ENCODE measurements at places on chromosomes 6 and 20.

DNA sequence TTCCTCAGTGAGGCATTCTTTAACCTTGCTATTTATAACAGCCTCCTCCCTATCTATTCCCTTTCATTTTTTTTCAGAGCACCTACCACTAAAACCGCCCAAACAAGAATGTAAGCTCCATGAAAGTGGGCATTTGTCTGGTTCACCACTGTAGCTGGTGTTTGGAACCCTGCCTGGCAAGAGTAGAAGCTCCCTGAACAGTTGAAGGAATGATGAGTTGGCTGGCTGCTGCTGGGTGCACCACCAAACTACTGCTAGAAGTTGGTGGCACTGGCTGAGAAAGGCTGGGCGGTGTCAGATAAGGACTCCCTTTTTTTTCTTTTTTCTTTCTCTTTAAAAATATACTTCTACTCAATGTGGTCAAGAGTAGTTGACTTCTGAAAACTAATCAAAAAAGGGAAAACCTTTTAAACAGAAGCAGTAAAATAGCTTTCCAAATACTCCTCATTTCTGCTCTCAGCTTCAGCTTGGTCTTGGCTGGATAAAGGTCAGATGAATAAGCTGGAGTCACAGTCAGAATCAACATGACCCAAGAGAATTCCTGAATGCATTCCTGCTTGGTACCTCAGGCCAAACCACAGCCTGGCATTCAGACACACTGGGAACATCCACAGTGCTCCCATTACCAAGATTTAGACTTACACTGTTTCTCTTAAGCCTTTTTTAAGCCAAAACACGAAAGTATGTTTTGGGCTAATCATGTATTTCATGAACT, 38.0 kb downstream of the RTN4IP1 start:
- no peak for DNase-seq

DNA sequence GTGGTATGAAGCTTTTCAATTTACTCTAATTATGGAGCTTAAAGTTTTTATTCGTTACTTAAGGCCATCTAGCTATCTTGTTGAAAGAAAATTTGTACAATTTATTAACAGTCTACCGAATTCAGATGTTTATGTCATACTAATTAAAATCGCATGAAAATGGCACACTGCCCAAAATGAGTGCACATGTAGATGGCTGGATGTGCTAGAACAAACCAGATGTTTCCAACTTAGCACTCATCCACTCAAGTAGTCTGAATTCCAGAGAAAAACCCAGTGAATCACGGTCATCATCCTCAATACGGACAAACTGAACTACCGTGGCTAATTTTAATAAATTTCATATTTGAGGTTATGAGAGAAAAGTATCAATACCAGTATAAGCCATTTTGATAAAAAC, 70.4 kb downstream of the COL12A1 start:
- no peak for DNase-seq

DNA sequence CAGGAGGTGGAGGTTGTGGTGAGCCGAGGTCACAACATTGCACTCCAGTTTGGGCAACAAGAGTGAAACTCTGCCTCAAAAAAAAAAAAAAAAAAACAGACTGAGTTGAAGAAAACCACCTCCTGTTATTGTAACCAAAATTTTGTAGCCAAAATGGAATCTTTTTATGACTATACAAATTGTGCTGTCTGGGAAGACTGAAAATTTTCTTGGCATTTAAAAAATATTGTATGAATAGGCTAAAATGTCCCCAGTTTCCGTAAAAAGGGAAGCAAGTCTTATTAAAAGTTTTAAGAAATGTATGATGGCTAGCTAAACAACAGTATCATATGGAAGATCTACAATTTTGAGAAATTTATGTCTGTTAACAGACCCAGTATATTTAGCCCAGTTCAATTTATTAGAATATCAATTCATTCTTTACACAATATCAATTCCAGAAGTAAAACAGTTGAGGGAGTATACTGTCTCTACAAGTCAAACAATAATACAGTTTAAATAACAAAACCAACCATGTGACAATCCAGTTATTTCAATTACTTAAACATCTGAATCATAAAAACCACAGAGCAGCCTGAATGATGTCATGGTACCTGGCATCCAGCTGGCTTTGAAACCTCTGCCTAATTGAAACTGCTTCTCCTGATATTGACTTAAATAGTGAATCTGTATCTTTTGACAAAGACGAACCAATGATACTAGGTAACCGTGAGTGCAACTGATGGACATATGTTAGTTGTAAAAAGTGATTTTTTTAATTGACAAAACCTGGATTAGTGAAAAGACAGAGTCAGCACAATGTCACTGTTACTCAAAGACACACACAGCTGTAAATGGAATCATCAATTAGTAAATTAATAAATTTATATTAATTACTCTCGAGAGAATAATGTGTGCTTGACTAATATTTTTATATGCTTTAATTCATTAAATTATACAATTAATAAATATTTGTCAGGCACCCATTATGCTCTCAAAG, 166.6 kb upstream of the MARCKS start:
- DNase-seq = no peak

DNA sequence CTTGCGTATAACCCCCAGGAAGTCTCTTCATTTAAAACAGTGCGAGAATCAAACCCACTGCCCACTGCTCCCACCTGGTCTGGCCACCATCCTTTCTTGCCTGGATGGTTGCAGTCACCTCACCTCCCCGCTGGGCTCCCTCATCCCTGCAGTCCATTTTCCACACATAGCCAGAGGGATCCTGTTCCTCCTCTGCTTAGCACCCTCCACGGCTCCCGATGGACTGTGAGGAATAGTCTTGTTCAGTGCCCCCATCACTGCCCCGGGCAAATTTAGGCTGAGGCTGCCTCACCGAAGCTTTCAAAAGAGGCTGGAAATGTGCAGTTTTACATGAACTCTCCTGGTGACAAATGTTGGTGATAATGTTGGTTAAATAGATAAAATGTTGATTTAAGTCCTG, 17.7 kb downstream of the KCNG1 start:
- no peak for DNase-seq

- DNase-seq = no peak
These were observed 322.1 kb upstream of the NT5E start for GRCh38 chr6:85127696-85128243.

GRCh38 chr6:101534821-101535220, 141.3 kb downstream of the GRIK2 start:
- DNase-seq = no peak

GRCh38 chr6:12001004-12001705, 11.0 kb upstream of the HIVEP1 start:
- DNase-seq = no peak

DNA sequence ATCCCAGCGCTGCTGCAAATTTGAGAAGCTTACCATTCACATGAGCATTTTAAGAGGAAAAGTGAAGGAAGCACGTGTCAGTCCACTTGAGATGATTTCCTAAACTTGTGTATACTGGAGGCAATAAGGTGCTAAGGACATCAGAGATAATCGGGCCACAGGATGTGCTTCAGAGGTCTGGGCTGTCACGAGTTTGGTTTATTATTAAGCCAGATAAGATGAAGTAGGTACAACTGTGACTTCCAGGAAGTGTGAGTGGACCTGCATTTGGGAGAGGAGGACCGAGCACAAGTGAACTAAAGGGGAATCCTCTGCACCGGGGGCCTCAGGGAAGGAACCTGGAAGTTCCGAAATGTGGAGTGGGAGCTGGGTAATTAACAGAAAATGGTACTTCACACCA, 1.4 kb downstream of the SAMD5 start:
- DNase-seq = no peak

DNA sequence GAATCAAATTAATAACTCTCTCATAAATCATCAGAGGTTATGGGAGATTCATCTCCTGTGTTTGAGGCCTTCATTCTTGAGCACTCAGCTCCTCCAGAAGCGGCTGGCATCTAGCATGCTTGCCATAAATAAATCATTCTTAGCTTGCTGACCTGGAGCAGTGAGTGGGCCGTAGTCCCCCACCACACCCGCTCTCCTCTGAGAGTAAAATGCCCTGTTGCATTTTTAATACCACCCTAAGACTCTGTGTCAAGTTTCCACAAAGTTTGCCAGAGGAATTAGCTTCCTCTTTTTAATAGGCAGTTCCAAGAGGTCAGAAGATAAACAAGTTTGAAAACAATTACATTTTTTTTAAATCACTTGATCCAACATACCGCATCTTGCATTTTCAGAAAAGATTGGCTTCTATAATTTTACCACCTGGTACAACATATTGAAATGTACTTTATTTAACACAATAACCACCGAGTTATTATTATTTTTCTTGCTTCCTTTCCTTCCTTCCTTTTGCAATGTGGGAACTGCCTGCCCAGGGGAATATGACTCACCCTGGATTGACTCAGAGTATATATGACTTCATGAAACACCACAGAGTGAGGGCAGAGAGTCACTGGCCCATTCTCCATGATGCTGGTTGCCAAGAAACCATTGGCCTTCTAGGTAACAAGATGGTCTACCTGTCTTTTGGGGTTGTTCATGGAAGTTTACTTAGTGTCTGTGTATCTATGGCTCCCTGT, 29.4 kb upstream of the CLIC5 start:
- DNase-seq = no peak

- DNase-seq = no peak
These were observed 514 bp upstream of the TSHZ2 start for GRCh38 chr20:52971498-52972189.

All from CD4-positive, alpha-beta T cell treated with Interferon alpha-2 for 1 hour (primary cell).